ENCODE measurements at places on chromosomes 2 and 18.

DNA sequence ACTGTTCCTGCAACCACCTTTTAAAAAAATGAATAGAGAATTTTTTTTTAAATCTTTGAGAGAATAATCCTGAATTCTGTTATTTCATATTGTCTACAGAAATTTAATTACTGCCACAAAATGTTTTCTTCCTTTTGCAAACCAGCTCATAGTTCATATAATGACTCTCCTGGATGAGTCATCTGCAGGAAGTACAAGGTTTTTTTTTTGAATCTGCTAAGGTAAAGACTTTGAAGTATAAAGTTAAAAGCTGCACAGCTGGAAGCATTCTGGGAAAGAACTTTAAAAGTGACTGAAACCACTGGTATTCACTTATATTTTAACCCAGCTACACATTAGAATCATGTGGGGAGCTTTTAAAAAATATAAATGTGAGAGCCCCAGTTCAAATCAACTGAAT, 25.4 kb downstream of the SESTD1 start:
- DNase-seq = no peak

DNA sequence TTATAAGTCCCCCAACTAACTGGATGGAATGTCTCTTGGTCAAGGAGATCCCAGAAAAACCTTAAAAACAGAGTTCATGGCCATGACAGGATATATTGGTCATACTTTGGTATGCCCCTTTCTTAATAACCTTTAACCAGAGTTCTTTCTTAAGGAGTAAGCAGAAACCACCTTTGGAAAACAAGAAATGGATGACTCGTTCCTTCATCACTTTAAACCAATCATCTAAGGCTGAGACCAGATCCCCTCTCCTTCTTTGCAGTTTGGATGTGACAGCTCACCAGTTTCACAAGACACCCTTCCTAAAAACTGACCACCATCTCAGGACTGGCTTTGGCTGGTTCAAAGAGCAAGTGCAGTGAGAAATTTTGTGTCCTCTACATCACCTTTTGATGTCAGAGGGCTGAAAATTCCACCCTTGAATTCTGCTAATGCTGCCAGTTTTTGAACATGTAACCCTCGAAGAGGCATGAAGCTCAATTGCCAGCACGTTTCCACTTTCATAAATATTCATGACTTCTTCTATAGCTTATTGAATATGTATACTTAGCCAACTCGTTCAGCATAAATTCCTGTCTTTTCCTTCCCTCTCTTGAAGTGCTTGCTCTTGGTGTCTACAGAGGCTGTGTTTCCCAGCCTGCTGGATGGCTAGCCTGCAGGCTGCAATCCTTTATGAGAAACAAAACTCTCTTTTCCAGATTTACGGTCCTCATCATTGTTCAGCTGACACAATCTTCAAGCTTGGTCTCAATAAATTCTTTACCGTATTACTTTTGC, 1323.5 kb upstream of the TMEFF2 start:
- no peak for DNase-seq

GRCh38 chr2:100017633-100018032, 124.8 kb downstream of the AFF3 start:
- no peak for DNase-seq

- DNase-seq = no peak
These were observed 4.7 kb downstream of the CYTIP start for GRCh38 chr2:157438863-157439823.

DNA sequence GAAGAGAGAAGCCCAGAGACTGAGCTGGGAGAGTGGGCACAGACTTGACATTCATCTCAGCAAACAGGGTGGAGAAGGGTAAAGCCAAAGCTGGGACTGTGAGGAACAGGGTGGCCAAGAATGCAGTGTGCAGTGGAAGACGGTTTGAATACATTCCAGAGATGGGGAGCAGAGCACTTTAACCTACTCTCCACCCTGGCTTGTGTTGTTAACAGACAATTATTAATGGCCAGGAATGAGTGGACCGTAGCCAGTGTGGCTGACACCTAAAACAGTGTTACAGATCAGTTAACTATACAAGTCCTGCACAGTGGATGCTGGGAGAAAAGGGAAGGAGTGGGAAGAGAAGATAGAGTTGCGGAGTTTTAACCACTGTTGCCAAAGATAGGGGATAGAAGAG, 7.4 kb upstream of the NAB1 start:
- no peak for DNase-seq

- DNase-seq = no peak
These were observed 4.4 kb downstream of the ACTR2 start for GRCh38 chr2:65231892-65232477.

- peak; percentile 1 for DNase-seq
These were observed 61.9 kb downstream of the DGKD start for GRCh38 chr2:233416199-233416598.

- DNase-seq = no peak
These were observed 17.5 kb upstream of the KANSL1L start for GRCh38 chr2:210188755-210189154.

DNA sequence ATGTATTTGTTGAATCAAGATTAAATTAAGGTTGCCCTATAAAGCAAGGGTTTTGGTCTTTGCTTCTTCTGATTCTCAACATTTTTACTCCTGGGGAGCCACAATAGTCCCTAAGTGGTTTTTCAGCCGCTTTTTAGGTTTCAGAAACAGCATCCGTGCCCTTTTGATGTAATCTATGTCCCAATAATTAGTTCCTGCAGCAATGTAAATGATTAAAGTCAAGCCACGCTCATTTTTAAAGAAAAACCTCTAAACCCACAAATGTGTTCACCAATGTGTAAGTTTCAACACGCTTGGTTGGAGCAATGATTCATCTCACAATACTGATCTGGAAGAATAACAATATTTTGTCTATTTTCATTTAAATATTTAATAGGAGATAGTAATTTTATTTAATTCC, 5.6 kb downstream of the ARL4C start:
- no peak for DNase-seq

DNA sequence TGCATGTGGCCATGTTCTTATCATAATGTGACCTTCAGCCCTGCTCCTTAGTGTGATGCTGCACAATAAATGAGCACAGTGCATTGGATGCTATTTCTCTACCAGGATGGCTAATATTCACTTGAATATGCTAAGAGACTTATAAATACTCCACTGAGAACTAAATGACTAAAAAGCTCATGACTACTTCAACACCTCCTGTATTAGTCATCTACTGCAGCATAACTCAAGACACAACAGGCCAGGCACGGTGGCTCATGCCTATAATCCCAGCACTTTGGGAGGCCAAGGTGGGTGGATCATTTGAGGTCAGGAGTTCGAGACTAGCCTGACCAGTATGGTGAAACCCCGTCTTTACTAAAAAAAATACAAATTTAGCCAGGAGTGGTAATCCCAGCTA, 213.4 kb downstream of the RND3 start:
- DNase-seq = no peak

GRCh38 chr2:27264753-27265535, 2.1 kb upstream of the SLC30A3 start:
- peak; percentile 55 for DNase-seq

DNA sequence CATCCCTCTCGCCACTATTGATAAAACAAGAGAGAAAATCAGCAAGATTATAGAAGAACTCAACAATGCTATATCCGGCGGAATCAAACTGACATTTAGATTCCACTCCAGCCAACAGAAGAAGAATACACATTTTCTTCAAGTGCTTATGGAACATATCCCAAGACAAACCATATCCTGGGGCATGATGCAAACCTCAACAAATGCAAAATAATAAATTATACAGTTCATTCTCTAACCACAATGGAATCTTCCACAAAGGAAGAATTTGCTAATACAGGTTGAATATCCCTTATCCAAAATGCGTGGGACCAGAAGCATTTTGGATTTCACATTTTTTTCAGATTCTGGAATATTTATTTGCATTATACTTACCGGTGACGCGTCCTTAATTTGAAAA, 51.4 kb upstream of the YPEL5 start:
- DNase-seq = no peak

DNA sequence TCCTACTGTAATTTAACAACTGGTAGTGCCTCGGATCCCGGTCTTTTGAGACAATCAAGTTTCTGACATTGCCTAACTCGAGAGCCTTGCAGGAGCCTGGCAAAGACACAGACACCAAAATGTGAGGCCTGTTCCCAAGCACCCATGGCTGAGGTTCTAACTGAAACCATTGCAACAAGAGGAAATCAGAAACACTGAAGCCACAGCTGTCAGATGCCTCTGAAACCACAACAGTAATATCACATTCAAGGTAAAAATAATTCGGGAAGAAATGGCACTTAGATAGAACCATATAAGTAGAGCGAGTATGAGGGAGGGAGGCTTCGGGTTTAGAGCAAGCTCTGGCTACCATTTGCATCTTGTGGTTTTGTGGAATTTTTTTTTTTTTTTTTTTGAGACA, 285.9 kb downstream of the FBXO15 start:
- no peak for DNase-seq
